Activated effector memory CD4-positive, alpha-beta T cell treated with Interleukin-2 at 50 U/mL for 16 hours (primary cell): ENCODE measurements at places on chromosomes 2 and 18.

DNA sequence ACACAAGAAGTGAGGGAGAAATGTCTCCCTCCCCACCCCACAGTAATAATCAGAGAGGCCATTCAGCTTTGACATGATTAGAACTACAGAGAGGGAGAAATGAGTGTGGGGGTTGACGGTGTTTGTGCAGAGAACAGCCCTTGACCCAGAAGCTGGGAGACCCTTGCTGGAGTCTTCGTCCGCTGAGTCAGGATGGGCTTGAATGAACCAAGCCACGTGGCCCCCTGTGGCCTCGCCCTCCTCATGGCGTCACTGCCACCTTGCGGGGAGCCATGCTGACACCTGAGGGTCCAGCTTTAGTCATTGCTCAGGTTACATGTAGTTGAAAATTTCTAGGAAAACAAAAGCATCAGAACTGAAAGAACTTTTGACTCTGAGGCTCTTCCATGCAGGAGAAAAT is 101.2 kb downstream of the DGKD start:
- DNase-seq: no peak

DNA sequence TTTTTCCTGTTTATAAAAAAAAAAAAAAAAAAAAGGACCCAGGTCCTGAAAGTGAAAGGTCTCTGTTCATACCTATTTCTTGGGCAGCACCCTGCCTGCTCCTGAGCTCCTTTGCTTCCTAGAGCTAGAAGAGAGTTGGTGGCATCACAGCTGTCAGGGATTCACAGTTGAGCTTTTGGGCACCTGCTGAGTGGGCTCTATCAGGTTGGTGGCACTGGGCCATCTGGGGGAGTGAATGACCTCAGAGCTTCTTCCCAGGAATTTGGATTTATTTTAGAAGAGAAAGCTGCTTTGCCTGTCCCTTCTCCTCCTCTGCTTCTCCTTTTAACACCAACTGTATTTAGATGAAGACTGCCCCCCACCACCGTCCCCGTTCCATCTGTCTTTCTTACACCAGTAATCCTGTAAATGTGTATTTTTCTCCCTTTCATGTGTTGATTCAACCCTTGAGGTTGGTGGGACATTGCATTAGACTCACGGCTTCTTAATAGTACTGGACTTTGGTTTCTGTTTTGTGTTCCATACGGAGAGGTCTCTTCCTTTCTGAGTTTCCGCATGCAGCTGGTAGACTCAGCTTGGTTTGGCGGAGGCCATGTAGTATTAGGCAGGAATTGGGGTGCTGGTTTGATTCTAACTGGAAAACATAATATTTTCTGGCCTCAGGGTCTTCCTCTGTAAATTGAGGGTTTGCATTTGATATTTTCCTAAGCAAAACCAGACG is 7.6 kb upstream of the MGAT5 start:
- no peak for DNase-seq

DNA sequence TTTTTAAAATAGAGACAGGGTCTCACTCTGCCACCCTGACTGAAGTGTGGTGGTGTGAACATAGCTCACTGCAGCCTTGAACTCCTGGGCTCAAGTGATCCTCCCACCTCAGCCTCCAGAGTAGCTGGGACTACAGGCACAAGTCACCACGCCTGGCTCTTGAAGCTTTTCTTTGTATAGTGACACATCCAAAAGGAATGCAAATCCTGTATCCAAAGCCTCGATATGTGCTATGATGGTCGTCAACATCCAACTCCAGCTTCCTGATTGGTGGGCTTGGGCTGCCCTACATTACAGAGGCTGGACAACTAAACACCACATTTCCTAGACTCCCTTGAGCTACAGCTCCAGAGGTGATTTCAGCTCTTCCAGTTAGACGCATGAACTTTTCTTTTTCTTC is 101.7 kb upstream of the PGAP1 start:
- no peak for DNase-seq

GRCh38 chr2:73582364-73582763 is 59.9 kb downstream of the NAT8 start:
- DNase-seq: no peak

DNA sequence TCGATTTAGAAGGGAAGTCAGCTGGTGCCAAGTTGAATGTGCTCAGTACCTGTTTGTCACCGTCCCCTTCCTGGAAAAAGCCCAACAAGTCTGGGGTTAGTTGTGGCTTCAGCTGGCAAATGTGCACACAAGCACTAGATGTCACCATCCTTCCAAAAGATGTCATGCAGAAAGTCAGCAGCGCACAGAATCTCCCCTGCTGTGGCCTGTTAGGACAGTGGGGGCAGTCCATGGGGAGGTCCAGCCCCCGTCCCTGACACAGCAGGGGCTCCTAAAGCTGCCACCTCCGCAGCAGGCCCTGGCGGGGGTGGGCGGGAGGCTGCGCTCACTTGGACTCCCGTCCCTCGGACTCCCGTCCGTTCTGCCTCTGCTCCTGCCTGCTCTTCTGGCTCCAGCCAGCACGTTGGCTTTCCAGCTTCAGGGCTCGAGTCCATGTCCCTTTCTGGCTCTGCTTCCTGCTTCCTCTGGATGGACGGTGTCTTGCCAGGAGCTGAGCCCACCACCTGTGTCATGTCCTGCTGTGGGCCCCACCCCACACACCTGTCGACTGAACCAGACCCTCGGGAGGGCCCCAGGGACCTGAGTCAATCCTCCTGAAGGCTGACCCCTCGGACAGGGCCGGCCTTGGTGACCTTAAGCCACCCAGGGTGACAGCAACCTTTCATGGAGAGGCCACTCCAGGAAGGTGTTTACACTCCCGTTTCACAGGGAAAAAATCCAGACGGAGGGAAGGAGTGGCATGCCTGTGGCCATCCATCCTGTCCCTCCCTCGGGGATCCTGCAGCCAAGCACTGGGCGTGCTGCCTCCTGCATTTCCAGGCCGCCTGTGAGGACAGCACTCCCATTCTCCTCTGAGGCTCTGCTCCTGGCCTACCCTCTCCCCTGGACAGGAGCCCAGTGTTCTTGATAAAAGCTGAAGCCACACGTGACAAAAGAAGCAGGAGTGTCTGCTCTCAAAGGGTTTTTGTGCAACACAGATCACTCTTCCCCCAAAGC is 8.5 kb downstream of the RAB17 start:
- DNase-seq: no peak

DNA sequence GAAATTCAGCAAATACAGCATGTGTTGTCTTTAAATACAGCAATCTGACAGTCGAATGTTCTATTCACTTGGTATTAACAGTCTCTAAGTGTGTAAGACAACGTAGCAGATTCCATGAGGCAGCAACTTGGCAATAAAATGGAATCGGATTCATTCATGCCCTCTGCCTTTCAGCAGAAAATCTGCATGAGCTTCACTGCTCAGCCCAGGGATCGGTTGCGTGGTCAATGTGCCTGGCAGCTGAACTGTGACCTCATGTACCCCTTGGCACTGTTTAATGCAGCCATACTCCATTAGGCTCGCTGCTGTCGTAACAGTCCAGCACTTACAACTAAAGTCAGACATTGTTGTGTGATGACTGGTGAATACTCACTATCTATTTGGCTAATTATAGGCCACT is 17.7 kb upstream of the RGPD4 start:
- no peak for DNase-seq
